Mucosa of descending colon (tissue), 3 donors: ENCODE measurements at places on chromosomes 16 and 17.
A peak's percentile ranks its signal among the peaks of the same experiment; 100 is the strongest.

GRCh38 chr17:38703742-38704605 lies 1.1 kb upstream of the MLLT6 start:
- peak; percentile 96 for DNase-seq

DNA sequence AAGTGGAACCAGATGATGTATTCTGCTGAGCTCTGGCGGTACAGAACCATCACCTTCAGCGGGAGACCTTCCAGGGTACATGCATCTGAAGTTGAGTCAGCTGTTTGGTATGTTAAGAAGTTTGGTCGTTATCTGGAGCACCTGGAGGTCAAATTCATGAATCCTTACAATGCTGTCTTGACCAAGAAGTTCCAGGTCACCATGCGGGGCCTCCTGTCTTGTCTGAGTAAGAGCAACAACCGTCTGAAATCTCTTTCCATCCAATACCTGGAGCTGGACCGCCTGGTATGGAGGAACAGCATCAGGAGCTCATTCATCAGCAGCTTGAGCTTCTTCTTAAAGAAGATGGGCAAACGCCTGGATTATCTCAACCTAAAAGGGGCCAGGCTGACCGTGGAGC lies 4.0 kb downstream of the FBXO39 start:
- no peak for DNase-seq

DNA sequence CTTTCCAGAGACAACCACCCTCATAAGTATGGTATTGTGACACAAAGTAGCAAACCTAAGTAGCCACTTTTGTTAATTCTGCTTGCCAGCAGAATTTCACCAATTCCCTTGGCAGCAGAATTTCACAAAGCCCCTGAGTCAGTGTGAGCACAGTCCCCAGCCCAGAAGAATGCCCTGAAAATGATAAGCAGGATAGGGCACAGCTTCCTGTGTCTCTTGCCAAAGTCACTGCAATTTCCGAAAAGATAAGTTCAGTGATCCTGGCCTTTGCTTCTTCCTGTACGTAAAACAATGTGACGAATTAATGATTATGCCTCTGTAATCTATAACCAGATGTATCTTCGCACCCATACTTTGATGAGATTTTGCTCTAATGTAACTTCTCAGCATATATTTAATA lies 16.0 kb upstream of the WIPF2 start:
- no peak for DNase-seq

DNA sequence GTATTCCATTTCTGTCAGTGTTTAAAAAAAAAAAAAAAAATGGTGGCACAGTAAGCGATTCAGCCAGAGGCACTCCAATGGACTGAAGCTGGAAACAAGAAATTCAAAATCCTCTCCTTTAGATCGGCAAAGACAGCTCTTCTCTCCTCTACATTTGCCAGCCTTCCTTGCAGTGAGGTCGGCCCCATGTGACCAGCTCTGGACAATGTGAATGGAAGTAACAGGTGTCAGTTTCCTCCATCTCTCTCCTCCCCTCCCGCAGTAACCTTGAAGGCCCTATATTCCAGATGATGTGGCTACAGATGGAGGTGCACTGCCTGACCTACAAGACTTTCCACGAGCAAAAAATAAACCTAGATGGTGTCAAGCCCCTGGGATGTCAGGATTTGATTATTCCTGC lies 15.0 kb downstream of the CUEDC1 start:
- no peak for DNase-seq

DNA sequence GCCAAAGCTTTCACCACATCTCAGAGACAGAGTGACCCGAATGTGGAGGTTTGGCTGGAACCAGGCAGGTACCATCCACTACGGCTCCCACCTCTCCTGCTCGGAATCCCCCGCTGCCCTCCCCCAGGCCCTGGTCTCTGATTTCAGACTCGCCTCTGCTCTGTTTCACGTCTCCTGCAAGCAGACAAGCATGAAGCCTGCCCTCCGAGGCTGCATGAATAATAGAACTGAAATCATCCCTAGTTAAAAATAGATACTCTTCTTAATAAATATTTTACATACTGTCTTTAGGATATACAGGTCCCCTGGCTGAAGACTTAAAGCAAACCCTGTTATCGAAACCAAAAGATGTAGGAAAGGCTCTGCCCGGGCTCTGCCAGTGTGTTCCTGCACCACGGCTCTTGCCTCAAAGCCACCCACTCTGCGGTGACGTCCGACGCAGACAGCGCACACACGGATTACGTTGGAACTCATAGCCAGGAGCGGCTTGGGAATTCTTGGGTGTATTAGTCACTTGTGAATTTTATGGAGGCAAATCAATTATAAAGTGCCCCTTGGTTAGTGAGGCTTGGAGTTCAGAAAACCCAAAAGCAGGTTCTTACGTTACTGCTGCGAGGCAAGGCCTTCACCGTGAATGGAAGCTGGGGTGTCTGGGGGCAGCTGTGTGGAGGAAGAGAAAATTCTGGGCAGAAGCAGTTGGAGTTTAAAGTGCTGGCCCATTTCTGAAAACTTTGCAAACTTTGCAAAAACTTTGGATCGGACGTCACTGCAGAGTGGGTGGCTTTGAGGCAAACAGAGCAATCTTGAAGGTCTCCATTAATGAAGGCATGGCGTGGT lies 25.6 kb upstream of the NPTX1 start:
- DNase-seq = no peak

DNA sequence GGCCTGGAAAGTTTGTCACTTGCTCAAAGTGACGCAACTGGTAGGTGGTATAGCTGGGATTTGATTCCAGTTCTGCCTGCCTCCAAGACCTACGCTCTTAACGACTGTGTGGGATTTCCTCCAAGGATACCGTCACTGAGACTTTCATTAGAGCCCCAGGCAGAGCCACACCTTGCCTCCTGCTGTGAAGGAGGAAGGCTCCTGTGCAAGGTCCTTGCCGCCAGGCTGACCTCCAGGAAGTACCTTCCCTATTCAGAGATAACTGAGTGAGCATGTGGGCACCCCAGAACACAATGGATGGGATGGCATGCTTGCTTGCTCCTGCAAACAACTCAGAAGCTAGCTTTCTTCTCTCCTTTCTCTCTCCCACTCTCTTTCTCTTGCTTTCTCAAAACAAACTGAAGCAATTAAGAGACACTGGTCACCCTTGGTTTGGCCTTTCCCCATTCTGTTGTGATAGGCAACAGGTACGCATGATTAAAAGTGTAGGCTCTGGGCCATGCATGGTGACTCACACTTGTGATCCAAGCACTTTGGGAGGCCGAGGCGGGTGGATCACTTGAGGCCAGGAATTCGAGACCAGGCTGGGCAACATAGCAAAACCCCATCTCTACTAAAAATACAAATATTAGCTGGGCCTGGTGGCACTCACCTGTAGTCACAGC lies 30.7 kb downstream of the CACNG3 start:
- DNase-seq = no peak

- DNase-seq = no peak
These were observed 154.8 kb downstream of the SALL1 start for GRCh38 chr16:50996166-50996829.

DNA sequence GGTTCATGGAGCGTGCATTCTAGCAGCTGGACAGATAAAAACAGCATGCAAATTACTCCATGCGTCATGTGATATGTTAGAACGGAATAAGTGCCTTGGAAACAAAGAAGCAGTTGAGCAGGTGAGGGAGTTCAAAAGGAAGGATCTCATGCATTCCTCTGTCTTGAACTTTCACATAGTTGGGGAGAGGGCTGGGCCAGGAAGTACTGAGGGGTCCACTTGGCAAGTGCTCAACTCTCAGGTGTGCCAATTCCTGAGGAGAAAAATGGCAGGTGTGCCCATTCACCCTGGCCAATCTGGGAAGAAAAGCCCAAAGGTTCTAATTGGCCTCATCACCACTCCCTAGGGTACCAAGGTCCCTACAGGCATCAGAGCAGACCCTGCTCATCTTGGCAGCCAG lies 67.7 kb downstream of the CES1 start:
- no peak for DNase-seq

GRCh38 chr16:80197741-80198201 lies 343.0 kb upstream of the DYNLRB2 start:
- DNase-seq = no peak

- DNase-seq = peak; percentile 58
These were observed 1.1 kb upstream of the MYH11 start for GRCh38 chr16:15857724-15858560.

DNA sequence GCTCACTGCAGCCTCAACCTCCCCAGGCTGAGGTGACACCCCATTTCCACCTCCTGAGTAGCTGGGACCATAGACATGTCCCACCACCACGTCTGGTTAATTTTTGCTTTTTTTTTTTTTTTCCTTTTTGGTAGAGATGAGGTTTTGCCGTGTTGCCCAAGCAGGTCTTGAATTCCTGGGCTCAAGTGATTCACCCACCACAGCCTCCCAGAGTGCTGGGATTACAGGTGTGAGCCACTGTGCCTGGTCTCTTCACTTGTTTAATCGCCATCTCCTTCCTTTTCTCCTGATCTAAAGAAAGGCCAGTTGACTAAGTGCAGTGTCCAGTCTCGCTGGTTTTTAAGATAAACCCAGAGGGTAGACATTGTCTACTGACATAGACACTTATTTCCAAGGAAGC lies 152.0 kb downstream of the C16orf95 start:
- DNase-seq = no peak

GRCh38 chr16:17801068-17801467 lies 330.3 kb upstream of the XYLT1 start:
- DNase-seq = no peak

GRCh38 chr17:29710891-29711418 lies 88.2 kb upstream of the CORO6 start:
- no peak for DNase-seq

DNA sequence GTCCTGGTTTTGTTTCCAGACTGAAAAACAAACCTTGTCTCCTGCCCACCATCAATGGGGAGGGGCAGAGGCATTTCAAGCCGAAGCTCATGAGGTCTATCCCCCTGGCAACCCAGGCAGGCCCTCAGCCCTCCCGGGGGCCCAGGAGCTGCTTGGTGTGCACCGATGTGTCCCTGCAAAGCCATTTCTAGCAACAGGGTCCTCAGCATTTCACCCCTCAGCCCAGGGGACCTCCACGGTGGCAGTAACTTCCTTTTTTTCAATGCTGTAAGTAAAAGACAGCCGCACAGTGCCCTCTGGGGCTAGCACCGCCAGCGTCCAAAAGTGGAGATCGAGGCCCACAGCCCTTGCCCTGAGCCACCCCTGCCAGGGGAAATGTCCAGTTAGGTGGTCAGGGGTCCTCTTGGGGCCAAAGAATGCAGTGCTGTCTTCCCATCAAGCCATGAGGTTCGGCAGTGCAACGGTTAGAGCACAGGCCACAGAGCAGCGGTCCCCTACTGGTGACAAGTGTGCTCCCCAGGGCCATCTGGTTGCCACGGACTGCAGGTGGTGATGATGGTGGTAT lies 79.9 kb downstream of the LITAF start:
- no peak for DNase-seq

DNA sequence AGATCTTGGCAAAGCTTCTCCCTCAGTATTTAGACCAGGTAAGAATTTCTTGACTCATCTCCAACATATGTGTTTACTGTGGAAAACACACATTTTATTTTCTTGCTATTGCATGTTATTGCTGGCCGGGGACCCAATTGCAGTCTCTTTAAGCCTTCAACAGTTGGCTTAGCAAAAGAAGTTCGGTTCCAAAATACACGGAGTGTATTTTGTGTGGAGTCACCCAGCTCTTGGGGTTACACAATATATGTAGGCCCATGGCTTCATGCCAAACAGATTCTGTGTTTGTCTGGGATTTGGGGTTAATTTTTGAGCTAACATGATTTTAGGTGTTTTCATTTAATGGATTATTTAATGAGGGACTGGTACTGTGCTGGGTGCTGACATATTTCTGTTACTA lies 4.0 kb downstream of the ALDH3A2 start:
- no peak for DNase-seq

DNA sequence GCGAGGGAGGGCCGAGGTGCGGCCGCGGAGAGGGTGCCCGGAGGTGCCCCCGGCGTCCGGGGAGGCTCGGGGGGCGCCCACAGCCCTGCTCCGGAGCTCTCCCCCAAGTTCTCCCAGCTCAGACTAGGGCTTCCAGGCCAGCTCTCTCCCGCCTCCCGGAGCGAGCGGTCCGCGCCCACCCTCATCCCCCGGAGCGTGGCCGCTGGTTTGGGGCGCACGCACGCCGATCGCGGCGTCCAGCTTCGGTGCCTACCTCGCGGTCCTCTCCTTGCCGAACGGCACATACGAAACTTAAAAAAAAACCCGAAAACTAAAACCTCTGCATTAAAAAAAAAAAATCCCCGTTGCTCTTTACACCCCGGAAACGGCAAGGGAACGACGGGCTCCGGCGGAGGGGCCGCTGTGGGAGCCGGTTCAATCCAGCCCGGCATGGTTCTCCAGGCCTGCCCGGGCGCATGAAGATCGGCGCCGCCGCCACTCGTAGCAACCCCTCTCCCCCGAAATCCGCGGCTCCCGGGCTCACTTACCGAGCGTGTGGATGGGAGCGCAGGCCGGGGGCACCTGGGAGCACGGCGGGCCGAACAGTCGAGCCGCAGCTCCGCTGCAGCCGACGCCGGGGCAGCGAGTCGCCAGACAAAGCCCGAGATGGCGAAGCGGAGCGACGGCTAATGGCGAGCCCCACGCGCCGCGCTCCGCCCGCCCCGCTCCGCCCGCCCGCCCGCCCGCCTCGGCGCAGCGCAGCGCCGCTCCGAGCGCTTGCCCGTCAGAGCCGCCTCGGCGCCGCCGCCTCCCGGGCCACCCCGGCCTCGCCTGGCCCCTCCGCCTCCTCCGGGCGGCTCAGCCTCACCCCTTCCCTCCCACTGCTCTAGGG lies 973 bp upstream of the UBTF start:
- peak; percentile 72 for DNase-seq

DNA sequence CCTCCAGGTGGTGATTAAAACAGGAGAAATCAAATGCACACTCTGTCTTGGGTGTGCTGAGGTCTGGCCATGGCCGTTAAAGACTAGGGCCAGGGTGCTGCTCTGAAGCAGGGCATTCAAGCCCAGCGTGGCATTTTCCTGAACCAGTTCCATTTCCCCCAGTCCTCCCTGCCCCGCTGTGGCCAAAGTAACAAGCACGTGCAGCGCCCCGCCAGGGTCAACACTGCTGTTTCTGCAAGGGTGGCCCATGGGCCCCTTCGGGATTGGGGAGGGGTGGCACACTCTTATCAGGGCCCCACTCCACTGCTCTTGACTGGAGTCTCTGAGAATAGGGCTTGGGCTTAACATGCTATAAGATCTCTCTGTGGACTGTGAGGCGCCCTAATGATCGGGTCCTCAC lies 72.9 kb downstream of the IL21R start:
- DNase-seq = peak; percentile 35

- no peak for DNase-seq
These were observed 579.7 kb downstream of the CDH11 start for GRCh38 chr16:64542152-64542551.

DNA sequence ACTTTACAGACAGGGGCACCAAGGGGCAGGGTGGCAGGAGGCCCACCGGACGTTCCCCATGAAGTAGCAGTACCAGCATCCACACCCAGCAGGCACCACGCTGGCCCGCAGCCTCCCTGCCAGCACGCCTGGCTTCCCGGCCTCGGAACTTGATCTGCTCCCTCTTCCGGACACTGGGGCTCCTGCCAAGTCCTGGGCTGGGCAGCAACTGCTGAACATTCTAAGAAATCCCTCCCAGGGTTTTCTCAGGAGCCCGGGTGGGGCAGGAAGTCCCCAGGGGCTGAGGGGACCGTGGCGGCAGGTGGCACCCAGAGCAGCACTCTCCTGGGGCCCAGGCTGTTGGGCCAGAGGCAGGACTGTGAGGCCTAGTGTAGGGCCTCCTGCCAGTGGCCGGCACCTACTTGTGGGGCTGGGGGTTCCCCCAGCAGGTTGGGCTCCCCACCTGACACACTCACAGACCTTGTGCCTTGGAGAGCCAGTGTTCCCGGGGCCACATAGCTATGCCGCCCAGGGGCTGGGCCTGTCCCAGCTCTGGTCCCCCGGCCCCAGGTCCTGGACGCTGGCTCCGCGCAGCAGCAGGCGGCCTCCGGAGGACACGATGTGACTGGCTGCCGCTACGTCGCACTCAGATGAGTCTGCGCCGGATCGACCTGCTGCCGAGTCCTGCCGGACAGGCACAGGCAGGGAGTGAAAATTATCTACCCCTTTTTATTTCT lies 86.2 kb upstream of the CBX4 start:
- DNase-seq = peak; percentile 89
